ENCODE measurements at places on chromosomes 13 and 19.

DNA sequence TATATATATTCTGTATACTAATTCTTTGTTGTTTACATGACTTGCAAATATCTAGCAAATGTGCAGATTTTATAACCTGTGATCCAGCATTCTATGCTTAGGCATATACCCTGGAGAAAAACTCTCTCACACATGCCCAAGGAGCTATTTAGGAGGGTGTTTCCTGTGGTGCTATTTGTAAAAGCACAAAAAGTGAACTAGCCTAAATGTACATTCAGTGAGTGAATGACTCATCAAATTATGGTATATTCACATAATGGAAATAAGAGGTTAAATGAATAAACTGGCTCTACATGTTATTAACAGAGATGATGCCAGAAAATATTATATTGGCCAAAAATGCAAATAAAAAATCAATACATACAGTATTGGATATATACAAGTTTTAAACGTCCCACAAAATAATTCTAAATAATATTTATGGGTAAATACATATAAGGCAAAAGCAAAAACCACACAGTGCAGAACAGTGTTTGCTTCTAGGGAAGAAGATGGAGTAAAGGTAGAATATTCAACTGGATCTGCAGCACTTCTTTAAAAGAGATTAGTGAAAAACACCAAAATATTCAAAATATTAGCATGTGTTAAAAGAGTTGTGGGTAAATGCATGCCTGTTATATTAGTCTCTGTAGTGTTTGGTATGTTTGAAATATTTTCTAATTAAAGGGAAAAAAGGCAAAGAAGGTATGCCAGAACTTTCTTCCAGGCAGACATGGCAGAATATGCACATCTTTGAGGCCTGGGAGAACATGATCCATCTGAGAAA is 344.7 kb downstream of the KLF5 start:
- DNase-seq, result no peak

DNA sequence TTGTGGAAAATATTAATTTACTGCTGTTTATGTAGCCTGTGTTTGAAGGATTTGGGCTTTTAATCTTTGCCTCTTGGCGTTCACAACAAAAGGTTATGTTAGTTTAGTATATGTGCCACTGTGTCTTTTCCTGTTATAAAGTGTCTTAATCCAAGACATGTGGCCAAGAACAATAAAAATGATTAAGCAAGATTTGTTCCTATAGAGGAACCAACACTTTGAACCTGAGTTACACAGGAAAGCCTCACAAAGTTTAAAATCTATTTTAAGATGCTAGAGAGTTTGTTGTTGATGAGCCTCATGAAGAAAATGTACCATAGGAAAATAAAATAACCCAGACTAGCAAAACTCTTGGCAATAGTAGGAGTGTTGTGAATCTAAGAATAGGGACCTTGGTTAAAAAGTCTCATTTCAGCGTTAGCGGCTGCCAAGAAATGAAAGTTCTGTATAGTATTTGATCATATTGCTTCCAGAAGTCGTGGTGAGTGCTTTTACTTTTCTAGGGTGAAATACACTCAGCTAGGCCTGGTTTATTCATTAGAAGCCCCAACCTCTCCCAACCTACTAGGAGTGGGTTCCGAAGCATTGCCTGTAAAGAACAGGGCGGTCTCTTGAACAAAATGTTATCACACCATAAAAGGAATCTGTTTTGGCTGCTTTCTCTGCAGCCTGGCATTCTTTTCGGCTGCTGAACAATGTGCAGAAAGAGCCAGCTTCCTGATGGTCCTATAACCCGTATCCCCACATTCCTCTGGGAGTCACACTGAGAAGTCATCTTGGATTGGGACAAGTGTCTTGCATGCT is 102.6 kb downstream of the LRCH1 start:
- DNase-seq, result no peak

GRCh38 chr13:98792321-98792720 is 39.8 kb upstream of the SLC15A1 start:
- DNase-seq, result no peak

DNA sequence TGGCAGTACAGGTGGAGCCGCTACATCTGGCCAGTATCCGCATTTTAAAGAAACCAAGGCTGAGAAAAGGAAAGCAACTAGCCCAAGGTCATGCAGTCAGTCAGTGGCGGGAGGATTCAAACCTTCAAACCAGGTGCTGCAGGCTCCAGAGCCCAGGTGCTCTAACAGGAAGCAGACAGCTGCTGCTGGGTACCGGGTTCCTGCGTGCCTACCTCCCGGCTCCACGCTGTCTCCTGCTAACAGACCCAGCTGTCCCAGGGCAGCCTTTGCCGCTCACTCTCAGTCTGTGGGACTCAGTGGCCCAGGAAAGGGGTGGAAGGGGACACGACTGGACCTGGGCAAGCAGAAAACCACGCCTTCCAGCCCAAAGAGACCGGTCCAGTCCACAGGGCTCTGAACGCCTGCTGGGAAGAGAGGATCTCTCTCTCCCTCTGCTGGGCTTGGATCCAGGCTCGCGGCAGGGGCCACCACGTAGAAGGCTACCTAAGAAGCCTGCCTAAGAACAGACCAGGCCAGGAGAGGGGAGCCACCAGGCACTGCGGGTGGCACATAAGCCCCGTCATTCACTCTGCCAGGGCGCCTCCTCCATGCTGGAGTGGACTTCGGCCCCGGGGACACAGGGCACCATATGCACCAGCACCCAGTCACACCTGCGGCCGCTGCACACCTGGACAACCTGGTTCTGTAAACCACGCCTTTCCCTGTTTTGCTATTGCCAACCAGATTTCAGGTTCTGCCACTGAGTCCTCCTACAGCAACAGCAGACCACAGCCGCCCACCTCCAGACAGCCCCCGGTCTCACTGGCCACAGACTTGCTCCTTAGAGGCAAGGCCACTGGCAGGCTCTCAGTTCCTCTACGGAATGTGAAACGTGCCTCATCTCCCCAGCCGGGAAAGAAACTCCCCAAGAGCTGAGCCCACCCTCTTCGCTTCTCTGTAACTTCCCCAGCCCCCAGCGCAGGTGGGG is 4.6 kb downstream of the DAPK3 start:
- DNase-seq, result no peak

DNA sequence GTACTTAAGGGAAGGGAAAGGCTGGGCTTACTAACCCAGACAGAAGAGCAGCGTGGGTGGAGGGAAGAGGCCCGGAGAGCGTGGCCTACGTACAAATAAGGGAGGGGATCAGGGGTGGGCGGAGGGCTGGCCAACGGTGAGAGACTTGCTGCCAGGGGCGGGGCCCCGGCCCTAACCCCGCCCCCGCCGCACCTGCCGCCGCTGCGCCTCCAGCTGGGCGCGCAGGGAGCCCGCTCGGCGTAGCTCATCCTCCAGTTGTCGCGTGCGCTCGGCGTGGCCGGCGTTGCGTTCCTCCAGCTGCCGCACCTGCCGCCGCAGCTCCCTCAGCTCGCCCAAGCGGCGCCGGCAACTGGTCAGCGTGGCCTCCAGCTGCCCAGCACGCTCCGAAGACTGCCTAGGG is 5.7 kb downstream of the HOOK2 start:
- DNase-seq, result no peak

GRCh38 chr19:49423071-49423984 is at the start of gene PTH2:
Gene PTH2 (minus strand): TSS chr19:49423441. CDS start chr19:49423339, 102 bp downstream.
- no peak for DNase-seq

DNA sequence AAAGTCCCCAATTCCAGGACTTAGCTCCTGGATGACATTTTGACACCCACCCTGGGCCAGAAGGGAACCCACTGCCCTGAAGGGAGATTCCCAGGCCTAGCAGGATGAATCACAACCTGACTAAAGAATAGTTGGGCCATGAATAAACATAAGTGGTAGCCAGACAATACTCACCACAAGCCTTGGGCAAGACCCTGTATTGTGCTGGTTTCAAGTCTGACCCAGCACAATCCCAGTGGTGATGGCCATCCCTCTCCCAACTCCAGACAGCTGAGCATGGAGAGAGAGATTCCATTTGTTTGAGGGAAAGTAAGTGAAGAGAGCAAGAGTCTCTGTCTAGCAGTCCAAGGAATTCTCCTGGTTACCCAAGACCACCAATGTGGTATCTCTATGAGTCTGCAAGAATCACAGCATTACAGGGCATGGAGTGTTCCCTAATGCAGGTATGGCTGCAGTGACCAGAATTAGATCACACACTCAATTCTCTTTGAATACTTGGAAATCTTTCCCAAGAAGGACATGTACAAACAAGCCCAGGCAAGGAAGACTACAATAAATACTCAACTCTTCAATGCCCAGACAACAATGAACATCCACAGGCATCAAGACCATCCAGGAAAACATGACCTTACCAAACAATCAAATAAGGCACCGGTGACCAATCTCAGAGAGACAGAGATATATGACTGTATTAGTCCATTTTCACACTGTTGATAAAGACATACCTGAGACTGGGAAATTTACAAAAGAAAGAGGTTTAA is 158.0 kb downstream of the VWA8 start:
- no peak for DNase-seq

DNA sequence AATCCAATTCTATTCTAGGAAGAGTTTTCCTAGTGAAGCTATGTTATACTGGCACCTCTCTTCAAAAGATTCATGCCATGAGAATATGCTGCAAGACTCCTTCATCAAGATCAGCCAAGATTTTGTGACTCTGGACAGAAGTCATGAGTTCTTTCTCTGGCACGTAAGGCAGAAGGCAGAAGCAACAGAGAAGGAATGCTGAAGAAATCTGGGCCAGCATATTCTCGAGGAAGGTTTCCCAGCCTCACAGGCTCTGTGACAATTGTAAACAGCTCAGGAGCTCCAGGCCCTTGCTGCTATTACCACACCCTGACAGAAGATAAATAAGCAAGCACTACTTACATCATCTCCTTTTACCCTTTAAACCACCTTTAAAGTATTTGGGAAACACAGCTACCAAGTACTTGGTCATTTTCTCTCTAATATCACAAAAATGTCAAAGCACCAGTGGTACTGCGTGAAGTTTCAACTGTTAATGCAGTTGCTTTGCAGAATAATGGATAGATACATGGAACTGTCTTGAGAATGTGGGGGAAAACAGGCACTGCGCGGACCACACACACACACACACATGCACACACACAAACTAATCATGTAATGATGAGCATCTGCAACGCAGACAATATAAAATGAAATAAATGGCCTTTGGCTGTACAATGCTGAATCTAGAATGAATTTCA is 55.4 kb downstream of the INTS6 start:
- no peak for DNase-seq

DNA sequence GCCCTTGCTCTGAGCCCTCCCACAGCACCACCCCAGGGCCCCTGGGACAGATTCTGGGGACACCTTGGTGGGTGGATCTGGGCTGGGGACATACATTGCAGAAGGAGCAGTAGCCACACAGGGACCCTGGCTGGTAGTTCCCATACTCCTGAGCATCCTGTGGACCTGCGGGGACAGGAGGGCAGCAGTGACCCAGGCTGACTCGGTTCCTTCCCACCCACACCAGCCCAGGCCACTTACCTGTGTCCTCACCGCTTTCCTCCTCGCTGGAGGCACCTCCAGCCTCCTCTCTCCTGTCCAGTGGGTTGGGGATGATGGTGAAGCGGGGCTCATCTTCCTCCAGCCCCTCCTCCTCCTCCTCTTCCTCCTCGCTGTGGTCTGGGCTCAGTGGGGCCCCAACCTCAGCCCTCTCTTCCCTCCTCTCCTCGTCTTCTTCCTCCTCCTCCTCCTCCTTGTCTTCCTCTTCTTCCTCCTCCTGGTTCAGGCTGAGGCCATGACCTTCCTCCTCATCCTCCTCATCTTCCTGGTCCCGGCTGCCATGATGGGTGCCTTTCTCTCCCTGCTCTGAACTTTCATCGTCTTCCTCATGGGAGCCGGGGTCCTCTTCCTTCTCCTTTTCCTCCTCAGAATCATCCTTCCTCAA is 1.9 kb downstream of the HRC start:
- DNase-seq, result no peak

- no peak for DNase-seq
Measured at GRCh38 chr13:73075546-73075945, 16.7 kb downstream of the KLF5 start.

DNA sequence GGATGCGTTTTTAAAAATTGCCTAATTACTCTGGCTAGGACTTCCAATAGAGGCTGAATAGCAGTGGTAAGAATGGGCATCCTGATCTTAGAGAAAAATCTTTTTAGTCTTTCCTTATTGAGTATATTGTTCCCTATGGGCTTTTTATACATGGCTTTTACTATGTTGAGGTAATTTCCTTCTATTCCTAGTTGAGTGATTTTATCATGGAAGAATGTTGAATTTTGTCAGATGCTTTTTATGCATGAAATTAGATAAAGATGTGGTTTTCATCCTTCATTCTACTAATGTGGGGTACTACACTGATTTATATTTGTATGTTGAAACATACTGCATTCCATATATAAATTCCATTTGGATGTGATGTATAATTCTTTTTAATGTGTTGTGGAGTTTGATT is 2673.8 kb downstream of the PCDH9 start:
- no peak for DNase-seq

GRCh38 chr19:5897189-5897969 is 6.2 kb downstream of the NDUFA11 start:
- no peak for DNase-seq

DNA sequence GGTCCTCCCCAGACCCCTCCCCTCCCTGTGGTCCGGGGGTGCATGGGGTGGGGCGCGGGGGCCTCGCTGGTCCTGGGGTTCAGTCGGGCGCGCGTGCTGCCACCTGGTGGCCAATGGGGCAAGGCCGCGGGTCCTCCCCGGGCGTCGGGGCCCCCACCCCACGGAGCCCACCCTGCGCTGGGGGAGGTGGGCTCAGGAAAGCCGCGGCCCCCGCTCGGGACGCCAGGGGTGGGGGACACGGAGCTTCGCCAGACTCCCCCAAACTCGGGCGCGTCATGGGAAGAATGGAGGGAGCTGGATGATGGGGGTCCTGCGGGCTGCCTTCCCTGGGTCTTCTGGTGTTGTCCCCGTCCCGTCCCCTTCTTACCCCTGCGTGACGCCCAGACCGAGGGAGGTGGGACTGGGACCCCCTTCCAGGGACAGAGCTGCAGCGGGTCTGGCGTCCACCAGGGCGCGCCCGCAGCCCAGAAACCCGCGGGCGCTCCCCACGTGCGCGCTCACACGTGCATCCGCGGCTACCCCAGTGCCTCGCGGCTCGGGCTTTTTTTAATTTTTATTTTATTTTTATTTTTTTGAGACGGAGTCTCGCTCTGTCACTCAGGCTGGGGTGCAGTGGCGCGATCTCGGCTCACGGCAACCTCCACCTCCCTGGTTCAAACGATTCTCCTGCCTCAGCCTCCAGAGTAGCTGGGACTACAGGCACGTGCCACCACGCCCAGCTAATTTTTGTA is 19.8 kb upstream of the TCF3 start:
- DNase-seq, result peak; percentile 46

GRCh38 chr13:66994097-66994496 is 236.0 kb downstream of the PCDH9 start:
- DNase-seq, result peak; percentile 0

- no peak for DNase-seq
Measured at GRCh38 chr13:43664700-43665191, 122.0 kb downstream of the ENOX1 start.

GRCh38 chr19:7859831-7860713 is 14.1 kb downstream of the PRR36 start:
- no peak for DNase-seq

GRCh38 chr13:108776650-108777049 is 147.2 kb downstream of the MYO16 start:
- DNase-seq, result no peak

GRCh38 chr19:29988351-29988750 is 46.3 kb downstream of the URI1 start:
- no peak for DNase-seq

- no peak for DNase-seq
Measured at GRCh38 chr19:34332027-34332760, 32.8 kb upstream of the GPI start.
